Gastroesophageal sphincter (tissue), 4 donors: ENCODE measurements at places on chromosomes 5 and 9. TPM values are rescaled to one million over a fixed set of nuclear protein-coding genes. Genes with fewer than 3 reads are reported as not detected.

Gene SLIT3
- 76.3 TPM for total RNA-seq

Gene LCN12
- total RNA-seq: not detected

Gene F2RL1
- total RNA-seq: not detected

Gene PPP3R2
- total RNA-seq: not detected

Gene LCN2
- not detected for total RNA-seq

Gene WWC1
- 6.6 TPM for total RNA-seq

Gene NUTM2F
- total RNA-seq: not detected

Gene IL5
- total RNA-seq: not detected

Gene TGFBR1
- total RNA-seq: 51.7 TPM

Gene BARHL1
- total RNA-seq: not detected

Gene SLC36A3
- not detected for total RNA-seq

Gene PCDHGA2
- 5.6 TPM for total RNA-seq

Gene TTC23L
- total RNA-seq: 0.73 TPM

Gene CDC20B
- total RNA-seq: not detected

Gene CCDC192
- total RNA-seq: not detected

Gene NMUR2
- total RNA-seq: not detected

Gene NUTM2G
- total RNA-seq: not detected

Gene SGTB
- 15.1 TPM for total RNA-seq

Gene IRX2
- total RNA-seq: 2.6 TPM

Gene RIGI
- total RNA-seq: 6.8 TPM

Gene PAEP
- total RNA-seq: not detected

Gene PCDHA7
- total RNA-seq: not detected

Gene ACTBL2
- 0.15 TPM for total RNA-seq

Gene SLC6A18
- not detected for total RNA-seq
